Right lung (tissue), 10 donors: ENCODE measurements at places on chromosomes 6 and 20. TPM values are rescaled to one million over a fixed set of nuclear protein-coding genes. Genes with fewer than 3 reads are reported as not detected.

Gene SCAF8
- 53.2 TPM for polyA plus RNA-seq

DNA sequence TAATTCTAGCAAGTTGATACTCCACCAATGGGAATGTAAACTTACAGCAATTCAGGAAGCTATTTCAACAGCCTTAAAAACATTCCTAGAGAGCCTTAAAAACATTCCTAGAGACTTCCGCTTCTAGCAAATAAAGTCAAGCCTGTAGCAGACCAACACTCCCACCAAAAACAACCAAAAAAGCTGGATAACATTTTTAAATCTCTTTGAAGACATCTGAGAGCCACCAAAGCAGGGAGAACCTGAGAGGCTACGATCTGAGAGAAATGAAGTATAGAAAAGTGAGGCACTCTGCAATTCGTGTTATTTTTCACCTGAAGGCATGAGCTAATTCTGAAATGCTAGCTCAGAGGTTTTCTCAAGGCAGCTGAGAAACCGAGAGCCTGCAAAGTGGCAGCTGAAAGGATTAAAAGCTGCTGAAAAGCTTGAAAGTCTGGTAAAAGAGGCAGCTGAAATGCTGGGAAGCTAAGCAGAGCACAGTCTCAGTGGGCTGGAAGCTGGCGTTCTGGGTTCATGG lies 20.9 kb downstream of the GPR63 start:
- DNase-seq: peak; percentile 20

- DNase-seq: peak; percentile 68
These were observed 1.8 kb downstream of the GJA1 start for GRCh38 chr6:121436960-121437850.

DNA sequence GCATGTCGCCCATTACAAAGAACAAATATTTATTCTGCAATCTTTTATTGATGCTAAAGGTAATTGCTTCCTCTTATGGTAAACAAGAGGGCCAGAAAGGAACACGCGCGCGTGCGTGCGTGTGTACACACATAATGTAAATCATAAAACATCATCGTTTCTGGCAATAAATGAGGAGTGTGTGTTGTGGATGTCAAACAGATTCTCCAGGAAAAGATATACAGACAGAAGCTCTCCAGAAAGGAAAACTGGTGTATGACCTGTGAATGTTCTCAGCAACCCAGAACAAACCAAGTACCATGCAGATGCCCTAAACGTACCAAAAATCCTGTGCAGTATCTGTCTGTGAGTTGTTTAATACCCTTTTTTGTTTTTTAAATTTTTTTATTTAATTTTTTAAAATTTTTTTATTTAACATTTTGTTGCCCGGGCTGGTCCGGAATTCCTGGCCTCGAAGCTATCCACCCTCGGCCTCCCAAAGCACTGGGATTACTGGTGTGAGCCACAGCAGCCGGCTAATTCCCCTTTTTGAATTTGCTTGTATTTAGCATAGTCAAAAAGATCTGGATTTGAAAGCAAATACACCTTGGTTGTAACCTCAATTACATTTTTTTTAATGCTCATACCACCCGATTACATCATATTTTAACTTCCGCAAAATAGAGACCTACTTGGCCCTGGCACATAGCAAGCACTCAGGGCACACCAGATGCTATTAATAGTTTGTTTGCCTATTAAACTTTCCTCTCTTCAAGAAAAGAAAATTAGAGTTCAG lies 909 bp upstream of the NUDT3 start:
- no peak for DNase-seq

- DNase-seq: no peak
These were observed 136.4 kb upstream of the PTPN1 start for GRCh38 chr20:50373674-50374286.

- DNase-seq: no peak
These were observed 183.1 kb downstream of the PRDM13 start for GRCh38 chr6:99789767-99790166.

- peak; percentile 66 for DNase-seq
These were observed 48.2 kb downstream of the MRPL14 start for GRCh38 chr6:44078827-44079671.
